ENCODE measurements at places on chromosomes 5 and 9.

DNA sequence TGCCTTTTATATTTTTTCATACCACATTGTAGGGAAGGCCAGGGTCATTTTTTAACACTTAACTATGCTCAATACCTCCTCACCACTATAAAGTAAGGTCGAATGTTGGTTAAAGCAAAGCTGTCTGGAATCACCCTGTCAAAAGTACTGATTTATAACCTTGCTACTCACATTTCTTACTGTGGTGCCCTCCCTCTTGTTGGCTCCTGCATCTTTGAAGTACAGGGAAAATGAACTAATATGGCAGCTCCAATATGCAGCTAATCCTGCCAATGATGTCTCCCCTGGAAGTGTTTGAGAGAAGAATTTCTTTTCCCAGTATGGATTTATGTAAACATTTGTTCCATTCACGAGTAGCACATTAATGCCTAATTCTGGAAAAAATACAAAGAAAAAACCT, 108.4 kb upstream of the RPS23 start:
- DNase-seq: no peak

- no peak for DNase-seq
Observed at GRCh38 chr9:88990729-88991065, 571 bp upstream of the S1PR3 start.

- DNase-seq: no peak
Observed at GRCh38 chr5:165400086-165400485, 1894.7 kb downstream of the MAT2B start.

DNA sequence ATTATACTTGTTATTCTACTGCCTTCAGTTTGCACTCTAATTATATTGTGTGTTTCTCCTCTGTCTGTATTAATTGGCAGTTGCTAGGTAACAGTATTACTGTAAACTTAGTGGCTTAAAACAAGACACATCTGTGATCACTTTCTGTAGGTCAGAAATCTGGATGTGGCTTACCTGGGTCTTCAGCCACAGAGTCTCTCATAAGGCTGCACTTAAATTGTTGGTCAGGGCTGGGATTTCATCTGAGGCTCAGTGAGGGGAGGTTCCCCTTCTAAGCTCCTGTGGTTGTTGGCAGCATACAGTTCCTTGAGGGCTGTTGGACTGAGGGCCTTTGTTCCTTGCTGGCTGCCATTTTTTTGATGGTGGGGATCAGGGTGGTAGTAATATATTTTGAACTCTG, 68.8 kb downstream of the SLC44A1 start:
- DNase-seq: no peak

- DNase-seq: no peak
Observed at GRCh38 chr5:73149540-73149939, 23.5 kb upstream of the TMEM174 start.

DNA sequence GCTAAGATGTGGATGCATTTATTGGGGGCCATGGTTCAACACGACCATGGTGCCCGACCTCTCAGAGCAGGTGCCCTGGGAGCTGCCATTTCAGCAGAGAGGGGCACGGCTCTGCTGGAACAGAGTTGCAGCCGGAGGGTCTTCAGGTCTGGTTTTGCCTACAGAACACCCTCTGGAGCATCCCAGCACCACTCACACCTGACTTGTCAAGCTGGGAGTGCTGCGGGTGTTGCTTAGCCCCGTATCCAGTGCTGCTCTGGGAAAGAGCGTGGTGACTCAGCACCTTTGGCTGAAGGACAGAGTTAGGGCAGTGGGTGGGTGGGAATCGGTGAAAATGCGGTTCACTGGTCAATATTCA, 36.5 kb upstream of the IRX4 start:
- DNase-seq: no peak

- no peak for DNase-seq
Observed at GRCh38 chr9:88954066-88954465, 37.2 kb upstream of the S1PR3 start.

GRCh38 chr5:92795633-92796032, 785.4 kb downstream of the NR2F1-AS1 start:
- DNase-seq: no peak

DNA sequence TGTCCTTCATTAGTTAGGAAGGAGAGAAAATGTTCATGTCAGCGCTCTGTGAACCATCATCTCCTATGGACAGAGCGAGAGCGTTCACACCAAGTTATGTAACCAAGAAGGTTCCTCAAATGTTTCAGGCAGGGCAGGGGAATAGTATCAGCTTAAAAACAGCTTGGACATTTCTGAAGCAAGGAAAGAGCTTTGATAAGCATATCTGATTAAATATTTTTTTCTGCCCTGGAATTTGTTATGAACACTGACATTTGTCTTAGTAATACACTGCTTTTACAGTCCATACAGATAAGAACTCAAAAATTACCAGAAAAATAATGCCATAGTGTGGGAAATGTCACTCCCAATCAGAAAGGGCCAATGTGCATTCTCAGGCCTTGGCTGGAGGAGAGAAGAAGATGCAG, 66.3 kb upstream of the LIFR start:
- no peak for DNase-seq

DNA sequence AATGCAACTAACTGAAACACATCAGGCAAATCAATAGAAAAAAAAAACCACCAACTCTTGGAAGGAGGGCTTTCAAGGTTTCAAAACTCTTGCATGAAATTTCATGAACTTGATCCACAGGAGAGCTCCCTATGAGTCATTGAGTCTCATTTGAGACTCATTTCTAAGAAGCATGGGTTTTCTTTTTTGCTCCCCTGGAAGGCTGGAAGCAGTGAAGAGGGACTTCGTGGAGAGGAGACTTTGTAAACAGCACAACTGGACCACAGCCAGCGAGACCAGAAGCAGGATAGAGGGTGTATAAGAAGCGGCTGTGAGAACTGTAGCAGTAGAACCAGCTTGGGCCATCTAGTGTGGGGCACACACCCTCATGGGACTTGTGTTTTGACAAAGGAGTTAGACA, 41.2 kb upstream of the RAPGEF1 start:
- no peak for DNase-seq

GRCh38 chr9:136942112-136942880, 2.2 kb downstream of the FBXW5 start:
- no peak for DNase-seq

- DNase-seq: no peak
Observed at GRCh38 chr9:121620777-121621449, 30.5 kb upstream of the DAB2IP start.

DNA sequence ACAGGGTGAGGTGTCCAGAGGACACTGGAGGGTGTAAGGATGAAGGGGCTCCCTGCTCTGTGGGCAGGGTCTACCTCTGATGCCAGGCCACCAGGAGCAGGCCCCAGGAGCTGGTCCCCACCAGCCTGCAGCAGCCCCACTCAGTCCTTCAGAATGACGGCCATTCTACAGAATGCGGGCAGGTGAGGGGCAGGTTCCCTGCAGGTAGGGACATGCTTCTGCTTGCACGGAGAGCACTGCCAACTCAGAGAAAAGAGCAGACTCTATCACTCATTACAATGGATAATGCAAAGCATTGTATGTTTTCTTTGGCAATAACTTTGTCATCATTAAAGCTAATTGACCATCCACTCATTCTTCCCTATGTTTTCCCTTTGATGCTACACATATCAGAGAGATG, 39.0 kb downstream of the DDX31 start:
- DNase-seq: no peak

DNA sequence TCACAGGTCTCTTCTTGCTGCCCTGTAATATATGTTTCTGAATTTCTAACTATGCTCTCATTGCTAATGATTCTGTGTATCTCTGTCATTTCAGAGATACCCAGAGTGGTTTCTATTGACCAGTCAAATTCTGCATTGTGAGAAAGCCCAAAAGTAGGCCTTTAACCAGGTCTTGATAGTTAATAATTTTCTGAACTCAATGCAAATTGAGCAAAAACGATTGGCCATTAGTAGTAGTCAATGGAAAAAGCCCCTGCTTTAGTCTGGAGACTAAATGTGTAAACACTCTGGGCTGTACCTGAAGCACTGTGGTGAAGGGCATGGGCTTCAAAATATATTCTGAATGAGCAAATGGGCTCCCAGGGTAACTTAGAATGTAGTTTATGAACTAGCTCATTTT, 307.6 kb downstream of the ARL15 start:
- no peak for DNase-seq

DNA sequence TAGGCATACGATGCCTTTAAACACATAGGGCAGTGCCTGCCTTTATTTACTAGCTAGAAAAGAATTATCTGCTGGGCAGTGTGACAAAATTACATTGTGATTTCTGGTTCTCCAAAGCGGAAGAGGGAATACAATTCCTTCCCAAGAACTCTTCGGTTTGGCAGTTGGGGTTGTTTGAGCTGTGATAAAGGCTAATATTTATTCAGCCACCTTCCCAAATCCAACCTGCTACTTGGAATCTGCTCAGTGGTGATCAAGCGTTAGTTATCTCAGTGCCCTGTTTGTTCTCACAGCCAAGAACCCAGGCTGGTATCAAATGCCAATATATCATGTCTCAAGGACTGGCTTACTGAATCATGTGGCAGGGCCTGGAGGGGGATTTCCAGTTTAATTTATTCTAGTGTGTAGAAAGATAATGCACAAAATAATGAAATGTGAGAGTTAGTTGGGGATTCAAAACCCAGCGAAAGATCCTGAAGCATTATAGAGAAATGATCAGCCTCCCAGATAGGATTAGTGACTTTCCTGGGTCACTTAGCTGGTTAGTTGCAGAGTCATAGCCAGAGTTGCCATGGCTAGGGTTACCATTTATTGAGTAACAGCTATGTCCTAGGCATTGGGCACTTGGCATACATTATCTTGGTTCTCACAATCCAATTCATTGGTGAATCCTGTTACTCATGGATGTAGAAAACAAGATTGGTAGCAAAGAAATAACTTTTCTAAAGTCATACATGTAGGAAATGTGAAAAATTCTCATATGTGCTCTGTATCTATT, 457.0 kb upstream of the KLF4 start:
- DNase-seq: no peak

DNA sequence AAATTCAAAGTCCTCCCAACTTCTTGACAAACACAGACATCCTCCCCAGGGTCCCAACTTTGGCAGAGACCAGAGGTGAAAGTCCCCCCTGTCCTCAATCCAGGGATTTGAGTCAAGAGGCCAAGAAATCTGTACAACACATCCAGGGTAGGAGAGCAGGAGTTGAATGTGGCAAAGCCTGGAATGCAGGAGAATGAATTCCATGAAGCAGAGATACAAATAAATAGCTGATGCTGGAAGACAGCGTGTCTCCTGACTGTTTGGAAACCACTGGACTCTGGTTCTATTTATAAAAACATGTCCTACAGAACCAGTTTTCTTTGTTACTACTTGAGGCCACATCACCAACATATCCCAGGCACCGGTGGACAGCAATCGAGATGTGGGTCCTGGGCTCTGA, 43.7 kb upstream of the SLIT3 start:
- no peak for DNase-seq

DNA sequence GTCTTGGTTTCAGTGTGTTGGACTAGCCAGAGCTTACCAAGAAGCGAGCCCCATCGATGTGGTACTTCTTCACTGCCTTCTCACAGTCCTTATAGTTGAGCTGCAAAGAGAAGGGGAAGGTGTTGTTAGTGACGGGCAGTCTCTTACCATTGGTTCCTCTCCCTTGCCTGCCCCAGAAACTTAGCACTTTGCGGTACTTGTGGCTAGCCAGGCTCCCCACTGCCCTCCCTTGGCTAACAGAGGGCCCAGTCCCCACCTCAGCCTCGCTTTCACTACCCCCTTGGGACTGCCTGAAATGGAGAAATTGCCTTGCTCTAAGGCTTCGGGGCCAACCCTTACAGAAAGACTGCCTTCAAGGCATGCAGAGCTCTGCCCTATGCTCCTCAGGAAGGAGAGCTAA, 4.3 kb downstream of the LCP2 start:
- peak; percentile 61 for DNase-seq

DNA sequence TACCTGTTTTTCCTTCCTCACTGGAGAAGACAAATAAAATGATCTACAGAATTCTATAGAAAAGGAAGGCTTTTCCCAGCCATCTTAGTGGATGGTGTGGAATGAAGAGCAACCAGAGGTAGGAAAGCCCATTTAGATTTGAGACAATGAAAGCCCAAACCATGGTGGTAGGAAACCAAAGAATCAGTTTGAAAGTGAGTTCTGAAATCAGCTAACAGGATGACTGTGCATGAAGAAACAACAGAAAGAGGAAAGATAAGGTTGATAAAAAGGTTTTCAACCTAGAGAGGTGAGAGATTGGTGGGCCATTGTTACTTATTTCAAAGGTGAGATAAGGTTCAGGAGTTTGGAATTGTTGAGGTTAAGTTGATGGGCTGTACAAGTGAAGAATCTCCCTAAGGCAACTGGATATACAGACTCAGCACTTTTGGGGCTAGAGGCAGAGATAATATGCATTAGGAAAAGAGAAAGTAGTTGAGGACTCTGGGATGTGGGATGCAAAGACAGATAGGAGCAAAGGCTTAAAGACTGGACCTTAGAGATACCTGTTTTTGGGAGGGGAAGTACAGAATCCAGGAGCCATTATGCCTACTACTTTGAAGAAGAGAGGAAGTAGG, 2.4 kb downstream of the CHMP5 start:
- no peak for DNase-seq

GRCh38 chr9:134185536-134186011, 21.2 kb upstream of the RNU6ATAC start:
- DNase-seq: peak; percentile 28

DNA sequence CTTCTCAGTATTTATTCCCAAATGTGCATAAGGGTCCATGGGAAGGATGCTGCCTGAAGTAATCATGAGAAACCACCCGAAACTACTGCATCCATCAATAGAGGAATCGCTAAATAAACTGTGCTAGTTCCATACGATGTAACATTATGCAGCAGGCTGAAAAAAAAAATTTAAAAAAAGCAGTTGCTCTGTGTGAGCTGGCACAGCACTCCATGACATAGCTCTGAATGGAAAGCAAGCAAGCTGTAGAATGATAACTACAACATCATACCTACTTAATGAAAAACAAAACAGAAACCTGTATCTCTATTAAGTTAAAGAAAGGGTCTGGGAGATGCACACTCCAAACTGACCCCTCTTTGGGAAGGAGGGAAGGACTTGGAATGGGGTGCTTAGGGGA, 49.3 kb downstream of the SHB start:
- DNase-seq: no peak

DNA sequence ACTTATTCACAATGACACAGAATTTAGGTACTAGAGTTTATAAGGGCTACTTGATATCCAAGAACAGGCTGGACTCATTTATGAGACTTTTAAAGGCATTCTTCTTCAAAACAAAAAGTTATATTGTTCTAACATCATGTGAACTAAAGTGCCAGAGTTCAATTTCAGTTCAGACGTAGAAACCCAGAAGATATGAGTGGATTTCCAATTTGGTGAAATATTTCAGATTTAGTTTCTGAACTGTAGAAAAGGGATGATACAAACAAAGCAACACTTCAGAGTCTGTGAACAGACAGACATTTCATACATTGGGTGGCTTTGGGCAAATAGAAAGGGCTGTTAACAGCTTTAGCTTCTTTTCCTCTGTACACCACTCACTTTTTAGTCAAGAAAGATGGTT, 384.0 kb downstream of the NR2F1-AS1 start:
- DNase-seq: no peak

DNA sequence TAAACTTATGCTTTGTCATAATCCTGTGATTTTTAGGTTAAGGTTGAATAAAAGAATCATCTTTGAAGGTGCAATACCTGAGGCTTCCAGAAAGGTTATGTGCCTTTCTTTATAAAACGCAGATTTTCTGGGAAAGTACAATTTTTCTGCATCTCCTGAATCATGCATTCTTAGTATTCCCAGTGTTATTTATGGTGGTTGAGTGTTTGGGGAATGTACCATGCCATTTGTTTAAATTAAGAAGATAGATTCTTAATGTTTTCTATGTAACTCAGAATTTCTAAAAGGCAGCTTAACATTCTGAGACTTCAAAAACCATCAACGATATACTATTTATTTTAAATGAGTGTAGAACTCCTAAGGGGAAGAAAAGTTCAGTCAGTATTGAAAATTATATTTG, 108.1 kb upstream of the FBN2 start:
- no peak for DNase-seq

Data from activated CD4-positive, CD25-positive, alpha-beta regulatory T cell treated with anti-CD3 and anti-CD28 coated beads, Interleukin-2, amount 50 U/mL, for 72 hours (primary cell).